Activated T-helper 2 cell treated with anti-CD3 and anti-CD28 coated beads, Interferon-gamma antibody, Interleukin-2, Interleukin-4, amounts not matched to agents 10 μg/mL and 5 μg/mL and 100 μg/mL, durations not matched to agents 14 hours and 24 hours and 36 hours (primary cell): ENCODE measurements at places on chromosomes 3 and 15. TPM values are rescaled to one million over a fixed set of nuclear protein-coding genes. Genes with fewer than 3 reads are reported as not detected.

Gene OSTN
- not detected in 2 replicates for total RNA-seq

Gene BNIP2
- total RNA-seq = 59.4 and 60.5 TPM in 2 replicates

Gene CCDC80
- not detected in 2 replicates for total RNA-seq

Gene ROPN1B
- total RNA-seq = not detected in 2 replicates

Gene HAPLN3
- total RNA-seq = 68.1 and 71.4 TPM in 2 replicates

DNA sequence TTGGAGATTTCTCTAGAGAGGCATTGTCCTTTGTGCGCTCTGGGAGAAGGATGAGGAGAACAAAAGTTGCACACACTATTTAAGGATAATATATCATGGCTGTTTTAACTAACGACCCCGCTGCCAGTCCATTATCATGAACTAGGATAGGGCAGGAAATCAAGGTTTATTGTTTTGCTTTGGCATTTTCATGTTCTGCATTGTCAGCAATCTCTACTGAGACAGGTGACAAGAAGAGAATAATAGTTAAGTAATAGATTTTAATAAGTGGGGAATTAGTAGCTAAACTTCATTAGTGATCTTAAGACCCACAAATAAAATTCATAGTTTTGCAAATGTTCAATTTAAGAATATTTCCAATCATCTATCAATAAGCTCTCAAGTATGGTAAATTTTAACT, 20.6 kb upstream of the GMNC start:
- DNase-seq = no peak

DNA sequence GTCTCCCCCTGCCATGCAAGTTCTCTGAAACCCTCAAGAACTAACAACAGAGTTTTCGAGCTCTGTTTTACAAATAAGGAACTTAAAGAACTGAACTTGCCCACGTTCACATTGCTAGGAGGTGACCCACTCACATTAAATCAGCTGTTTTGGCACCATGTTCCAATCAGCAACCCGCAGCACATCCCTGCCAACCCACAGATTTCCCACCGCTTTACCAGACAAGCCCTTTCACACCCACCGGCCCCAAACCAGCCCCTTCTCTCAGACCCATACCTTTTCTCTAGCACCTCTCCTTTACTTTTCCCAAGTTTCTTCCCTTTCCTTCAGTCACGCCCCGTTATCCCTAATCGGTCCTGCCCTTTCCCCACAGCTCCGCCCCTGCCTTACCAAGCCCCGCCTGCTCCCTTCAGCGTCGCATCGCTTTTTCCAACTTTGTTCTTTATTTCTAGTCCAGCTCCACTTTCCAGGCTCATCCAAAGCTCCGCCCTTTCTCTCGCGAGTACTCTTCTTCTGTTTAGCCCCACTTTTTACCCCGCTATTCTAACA, 804 bp upstream of the BRPF1 start:
- no peak for DNase-seq

GRCh38 chr15:82539691-82540054, 584 bp downstream of the RPS17 start:
- DNase-seq = no peak

- no peak for DNase-seq
Observed at GRCh38 chr15:36358094-36358493, 221.3 kb upstream of the CDIN1 start.

DNA sequence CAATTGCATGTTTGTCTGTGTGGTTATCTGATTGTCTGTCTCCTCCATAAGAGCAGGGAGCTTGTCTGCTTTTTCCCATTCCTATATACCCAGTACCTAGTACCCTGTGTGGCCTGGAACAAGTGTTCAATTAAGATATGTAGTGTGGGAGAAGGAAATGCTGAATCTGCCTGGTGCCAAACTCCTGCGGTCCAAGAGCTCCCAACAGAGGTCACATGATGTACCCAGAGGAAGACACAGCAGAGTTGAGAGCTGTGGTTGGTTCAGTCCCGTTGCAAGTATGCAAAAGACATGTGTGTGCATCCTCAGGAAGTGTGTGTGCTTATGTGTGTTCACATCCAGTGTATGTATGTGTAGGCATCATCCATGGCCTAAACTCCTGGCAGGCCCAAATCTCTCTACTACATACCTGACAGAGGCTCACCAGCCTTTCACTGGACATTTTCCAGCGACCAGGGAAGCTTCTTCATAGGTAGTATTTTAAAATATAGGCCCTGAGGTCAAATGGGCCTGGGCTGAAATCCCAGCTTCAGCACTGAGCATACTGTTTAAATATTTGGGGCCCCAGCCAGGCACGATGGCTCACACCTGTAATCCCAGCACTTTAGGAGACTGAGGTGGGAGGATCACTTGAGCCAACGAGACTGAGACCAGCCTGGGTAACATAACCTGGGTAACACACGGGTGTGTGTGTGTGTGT, 34.0 kb upstream of the ITGA11 start:
- DNase-seq = no peak

DNA sequence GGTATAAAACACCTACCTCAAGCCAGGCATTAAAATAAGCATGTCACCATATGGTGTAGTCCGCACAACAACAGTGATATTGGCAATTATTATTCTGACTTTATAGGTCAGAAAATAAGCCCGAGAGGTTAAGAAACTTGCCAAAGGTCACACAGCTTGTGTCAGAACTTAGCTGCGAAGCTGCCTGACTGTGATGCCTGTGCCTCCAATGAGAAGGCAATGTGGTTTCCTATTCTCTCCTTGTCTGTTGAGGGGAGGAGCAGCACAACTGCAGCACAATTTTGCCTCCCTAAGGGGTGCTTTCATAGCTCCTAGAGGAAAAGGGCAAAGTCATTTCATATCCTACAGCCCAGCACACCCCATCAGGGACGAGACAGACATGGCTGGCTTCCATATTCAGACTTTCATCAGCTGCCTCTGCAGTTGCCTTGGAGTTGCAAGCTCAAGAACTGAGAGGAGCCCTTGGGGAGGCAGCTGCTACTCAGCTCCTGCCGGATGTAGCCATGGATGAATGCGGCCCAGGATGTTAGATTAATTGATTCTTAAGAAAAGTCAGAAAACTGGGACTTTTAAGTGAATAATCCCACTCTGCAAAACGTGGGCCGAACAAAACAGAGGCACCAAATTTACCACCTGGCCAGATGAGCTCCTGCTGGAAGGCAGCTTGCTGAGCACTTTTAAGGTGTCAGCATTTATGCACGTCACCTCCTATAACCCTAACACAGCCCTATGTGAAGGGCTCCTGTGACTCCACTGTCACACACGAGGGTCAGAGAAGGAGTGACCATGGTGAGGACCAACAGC, 38.5 kb downstream of the MYO5C start:
- no peak for DNase-seq

GRCh38 chr3:183541738-183542137, 13.8 kb downstream of the KLHL6 start:
- DNase-seq = no peak

DNA sequence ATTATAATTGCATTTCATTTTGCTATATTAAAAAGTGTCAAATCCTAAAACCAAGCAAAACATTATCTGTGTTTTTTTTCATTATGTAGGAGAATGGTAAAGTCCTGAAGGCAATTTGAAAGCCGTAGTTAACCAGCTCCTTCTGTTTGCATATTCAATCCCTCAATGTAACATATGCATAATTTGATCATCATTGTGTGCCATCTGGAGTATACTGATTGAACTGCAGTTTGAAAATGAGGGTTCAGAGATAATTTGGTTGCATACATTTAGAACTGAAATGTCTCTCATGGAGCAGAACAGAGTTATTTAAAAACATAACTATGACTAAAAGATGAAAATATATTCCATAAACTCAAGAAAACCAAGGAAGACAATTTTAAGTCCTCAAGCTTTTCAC, 518.6 kb downstream of the GBE1 start:
- no peak for DNase-seq

- DNase-seq = no peak
Observed at GRCh38 chr3:126051741-126052140, 32.2 kb downstream of the SLC41A3 start.

DNA sequence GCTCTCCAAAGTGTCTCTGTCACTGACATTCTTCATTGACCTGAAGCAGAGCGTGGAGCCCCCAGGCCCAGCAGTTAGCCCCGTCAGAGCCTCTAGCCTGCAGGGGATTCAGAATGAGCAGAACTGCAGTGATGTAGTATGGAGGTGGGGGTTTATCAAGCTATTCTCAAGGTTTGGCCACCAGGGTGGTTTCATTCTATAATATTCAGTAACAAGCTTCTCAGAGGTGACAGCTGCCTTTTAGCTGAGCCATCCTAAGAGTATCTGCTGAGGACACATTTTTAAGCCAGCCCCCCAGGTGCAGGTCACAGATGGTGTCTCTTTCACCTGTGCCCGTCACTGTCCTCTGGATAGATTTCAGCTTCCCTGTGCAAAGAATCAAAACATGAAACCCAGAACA, 31.9 kb downstream of the CMTM7 start:
- peak; percentile 7 for DNase-seq

DNA sequence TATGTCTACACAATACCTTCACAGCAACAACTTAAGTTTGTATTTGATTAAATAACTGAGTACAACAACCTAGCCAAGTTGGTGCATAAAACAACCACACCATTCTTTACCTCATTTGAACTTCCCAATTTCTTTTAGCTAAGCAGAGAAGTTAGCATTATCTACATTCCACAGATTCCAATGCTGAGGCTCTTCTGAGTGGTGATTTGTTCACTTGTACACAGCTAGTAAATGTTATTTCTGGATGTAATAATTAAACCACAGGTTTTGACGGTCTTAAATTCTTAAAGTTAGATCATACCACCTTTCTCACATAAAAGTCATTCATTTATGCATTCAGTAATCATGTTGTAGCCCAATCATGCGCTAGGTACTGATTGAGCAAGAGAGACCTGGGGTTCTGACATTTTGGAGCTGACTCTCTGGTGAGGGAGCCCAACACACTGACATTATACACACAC, 102.5 kb downstream of the SST start:
- no peak for DNase-seq

GRCh38 chr3:190032923-190033322, 87.8 kb downstream of the P3H2 start:
- no peak for DNase-seq

DNA sequence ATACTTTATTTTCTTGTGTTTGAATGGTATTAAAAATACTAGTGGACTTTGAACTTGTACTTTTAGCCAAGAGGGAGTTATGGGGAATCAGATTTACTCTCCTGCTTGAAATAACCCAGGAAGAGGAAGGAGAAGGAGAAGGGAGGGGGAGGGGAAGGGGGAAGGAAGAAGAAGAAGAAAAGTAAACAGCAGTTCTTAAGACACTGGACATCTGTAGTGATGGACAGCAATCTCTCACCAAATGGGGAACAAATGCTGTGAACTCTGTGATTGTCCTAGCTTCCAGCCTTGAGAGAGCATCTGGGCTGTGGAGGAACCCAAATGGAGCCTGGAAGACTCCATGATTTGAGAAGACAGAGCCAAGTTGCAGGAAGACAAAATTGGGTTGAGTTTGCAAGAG, 52.0 kb downstream of the VPS8 start:
- DNase-seq = no peak

GRCh38 chr3:16441371-16441875, 72.1 kb downstream of the RFTN1 start:
- DNase-seq = no peak

DNA sequence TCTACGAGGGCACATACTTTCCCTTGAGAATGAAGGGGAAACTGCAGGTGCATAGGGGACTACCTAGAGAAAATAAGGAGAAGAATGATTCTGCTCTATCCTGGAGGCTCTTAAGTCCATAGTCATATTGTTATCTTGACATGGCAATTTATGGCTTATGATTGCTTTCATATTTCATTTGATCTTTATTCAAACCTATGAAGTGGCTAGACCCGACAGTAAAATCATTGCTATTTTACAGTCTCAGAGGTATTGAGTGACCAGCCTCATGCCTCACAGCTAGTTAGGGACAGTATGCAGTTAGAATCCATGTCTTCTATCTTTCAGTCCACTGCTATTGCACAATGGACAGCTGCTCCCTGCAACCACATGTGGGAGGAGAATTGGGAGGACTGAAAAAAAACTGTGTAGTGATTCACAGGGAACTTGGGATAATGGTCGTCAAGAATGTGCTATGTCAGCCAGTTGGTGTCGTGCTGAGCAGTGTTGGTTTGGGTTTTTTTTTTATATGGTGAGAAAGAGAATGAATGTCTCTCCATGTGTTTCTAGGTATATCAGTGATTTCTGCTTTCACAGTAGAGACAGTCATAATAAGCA, 63.2 kb upstream of the SPPL2A start:
- DNase-seq = no peak

GRCh38 chr3:33171580-33171979, 47.0 kb downstream of the SUSD5 start:
- DNase-seq = no peak

DNA sequence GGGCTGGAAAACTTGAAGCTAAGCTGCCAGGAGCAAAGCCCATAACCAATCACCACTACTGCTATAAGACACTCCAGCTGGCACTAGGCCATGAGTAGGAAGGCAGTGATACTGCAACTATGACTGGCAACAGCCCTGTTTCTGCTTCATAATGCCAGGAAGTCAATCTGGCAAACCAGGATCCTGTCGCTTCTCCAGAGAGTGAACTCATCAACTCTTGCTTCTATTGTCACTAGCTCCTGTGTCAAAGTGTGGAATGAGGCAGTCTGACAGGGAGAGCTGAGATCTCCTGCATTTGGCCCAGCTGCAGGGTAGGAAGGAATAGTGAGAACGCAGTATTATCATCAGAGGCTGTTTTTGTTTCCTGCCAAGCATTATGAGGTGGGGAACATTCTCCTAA, 105.3 kb downstream of the CTNNB1 start:
- DNase-seq = no peak

DNA sequence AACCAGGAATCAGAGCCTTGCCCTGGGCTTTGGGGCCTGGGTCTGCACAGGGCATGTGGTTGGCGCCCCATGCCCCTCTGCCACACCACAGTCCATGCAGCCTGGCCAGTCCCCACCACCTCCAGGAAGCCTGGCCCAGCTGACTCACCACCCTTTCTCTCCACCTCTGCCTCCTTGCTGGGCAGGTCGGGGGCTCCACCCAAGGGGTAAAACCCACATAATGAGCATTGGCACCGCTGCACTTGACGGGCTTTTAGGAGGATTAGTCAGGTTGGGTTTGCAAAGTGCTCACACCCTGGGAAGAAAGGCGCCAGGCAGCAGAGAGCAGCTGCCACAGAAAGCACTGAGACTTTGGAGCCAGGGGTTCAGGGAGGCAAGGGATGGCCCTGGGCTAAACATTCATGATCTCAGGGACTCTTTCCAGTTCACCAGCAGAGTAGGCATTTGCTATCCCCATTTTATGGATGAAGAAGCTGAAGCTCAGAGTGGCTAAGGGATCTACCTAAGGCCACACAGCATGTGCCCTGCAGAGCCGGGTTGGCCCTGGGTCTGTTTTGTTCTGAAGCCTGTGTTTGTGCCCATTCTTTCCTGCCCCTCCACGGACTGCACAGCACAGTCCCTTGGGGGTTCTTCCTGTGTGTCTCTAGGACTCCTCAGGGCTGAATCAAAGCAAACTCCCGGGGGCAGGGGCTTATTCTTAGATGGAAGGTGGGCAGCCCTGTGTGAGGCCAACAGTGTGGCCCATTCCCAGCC, 113.4 kb downstream of the ETFA start:
- no peak for DNase-seq
